ENCODE measurements at places on chromosomes 16 and 17.

DNA sequence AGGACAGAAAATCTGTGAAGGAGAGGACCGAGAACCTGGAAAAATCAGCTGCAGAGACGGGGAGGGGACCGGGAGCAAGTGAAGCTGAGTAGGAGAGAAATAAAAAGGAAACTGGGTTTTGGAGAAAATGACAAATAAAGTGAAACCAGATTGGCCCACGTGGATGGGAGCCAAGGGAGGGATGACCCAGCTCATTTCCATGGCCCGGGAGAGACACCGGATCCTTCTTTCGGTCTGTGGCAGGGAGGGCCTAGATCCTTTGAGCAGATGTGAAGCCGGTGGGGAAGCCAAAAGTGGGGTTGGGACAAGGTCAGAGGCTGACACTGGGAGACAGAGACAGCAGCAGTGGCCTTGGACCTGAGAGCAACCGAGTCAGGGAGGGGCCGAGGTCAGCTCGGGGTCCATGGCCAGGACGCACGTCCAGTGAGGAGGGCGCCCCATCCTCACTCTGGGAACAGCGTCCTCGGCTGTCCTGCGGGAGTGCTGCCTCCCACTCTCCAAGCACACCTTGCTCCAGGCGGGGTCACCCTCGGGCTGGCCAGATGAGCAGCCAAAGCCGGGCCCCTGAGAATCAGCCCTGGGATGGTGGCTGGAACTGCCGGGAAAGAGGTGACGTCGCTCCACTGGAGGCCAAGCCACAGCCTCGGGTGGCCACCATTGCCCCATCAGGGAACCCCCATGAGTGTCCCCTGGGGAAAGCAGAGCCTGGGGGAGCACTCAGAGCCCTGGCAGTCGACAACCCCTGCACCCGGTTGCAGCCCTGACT is 50.8 kb upstream of the CDR2 start:
- no peak for DNase-seq

DNA sequence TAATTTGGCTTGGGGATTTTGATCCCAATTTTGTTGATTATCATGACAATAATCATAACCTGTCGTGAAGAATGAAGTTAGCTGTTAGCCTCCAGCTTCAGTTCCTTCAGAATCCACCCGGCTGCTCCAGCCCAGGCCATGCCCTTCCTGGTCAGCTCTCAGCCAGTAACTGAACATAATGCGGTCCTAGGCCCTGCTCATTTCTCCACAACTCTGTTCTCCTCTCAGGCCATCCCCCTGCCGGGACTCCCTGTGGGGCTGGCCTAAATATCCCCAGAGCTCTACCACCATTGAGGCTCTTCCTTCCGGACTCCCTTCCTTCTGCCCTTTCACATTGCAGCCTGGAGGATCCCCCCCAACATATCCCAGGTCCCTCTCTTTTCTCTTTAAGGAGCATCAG is 833.4 kb upstream of the GOT2 start:
- no peak for DNase-seq

GRCh38 chr16:7426161-7426560 is 93.5 kb downstream of the RBFOX1 start:
- no peak for DNase-seq

DNA sequence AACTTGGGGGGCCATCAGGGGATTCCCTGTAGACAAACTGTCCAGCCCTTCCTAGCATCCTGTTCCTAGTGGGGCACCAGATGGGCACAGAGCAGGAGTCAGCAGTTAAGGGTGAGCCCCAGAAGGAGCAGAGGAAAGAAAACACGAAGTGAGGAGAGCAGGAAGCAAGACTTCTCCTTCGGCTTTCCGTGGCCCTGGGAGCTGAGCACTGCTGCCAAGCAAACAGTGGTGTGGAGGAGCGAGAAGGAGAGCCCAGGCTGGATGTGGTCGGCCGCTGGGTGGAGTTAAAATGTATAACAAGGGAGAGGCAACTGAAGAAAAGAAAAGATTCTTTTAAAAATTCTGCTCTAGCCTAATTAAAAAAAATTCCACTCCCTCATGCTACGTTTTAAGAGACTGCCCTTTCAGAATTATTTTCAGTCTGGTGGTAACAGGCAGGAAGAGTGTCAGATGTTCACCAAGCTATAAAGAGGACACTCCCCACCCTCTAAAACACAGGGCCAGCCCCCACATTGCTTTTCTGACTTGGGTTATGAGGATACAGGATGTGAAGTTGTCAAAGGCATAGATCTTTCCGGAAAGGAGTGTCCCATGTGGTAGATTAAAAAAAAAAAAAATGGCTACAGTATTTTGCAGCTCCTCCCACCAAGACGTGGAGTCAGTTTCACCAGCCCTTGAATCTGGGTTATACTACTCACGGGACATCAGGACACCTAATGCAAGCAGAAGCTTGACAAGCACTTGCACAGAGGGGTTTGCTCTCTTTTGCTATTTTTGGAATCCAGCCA is 74.9 kb upstream of the ZFHX3 start:
- DNase-seq: no peak

GRCh38 chr16:19315889-19316433 is 30.4 kb downstream of the CLEC19A start:
- DNase-seq: no peak

- DNase-seq: no peak
Measured at GRCh38 chr17:7574176-7574953, 5.1 kb upstream of the CD68 start.

DNA sequence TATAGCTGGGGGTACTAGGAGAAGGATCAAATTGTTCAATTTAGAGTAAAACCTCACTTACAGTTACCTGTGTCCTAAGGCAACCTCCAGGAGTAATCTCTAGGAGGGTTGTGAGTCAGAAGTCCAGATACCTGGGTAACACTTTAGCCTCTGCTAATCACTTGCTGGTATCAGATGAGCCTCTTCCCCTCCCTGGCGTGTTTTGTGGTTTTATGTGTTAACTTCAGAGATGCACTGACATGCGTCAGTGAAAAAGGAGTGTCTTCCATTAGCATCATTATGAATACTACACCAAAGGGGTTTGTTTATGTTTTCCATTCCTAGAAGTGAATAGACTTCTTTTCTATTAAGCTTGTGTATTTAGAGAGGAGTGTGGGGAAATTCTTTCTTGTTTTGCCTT is 208.2 kb downstream of the FTO start:
- peak; percentile 82 for DNase-seq

DNA sequence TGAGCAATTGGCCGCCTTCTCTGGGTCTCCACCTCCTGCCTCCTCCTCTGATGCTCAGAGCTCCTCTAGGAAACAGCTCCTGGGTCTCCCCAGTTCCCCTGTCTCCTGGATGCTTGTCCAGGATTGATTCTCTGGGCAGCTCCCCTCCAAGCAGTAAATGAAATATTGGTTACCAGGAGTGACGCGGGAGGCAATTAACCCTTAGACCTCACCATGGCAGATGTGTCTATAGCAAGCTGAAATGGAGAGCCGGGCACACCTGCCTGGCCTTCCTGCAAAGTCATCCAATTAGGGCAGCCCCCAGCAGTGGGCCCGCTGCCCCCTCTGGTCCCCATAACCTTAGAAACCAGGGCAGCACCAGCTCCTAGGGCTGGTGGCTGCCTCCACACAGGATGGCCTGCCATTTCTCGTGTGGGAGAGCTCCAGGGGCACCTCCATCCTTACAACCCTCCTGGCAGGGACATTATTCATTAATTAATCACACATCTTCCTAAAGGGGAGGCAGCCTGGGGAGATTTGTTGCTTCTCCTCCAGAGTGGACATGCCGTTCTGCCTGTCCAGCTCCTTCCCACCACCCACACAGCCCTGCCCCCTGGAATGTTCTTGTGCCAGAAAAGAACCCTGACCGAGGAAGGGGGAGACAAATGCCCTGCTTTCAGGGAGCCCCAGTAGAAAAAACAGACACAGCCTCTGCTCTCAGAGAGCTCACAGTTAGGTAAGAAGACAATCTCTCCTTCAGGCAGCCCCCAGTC is 8.3 kb upstream of the KIF18B start:
- no peak for DNase-seq

DNA sequence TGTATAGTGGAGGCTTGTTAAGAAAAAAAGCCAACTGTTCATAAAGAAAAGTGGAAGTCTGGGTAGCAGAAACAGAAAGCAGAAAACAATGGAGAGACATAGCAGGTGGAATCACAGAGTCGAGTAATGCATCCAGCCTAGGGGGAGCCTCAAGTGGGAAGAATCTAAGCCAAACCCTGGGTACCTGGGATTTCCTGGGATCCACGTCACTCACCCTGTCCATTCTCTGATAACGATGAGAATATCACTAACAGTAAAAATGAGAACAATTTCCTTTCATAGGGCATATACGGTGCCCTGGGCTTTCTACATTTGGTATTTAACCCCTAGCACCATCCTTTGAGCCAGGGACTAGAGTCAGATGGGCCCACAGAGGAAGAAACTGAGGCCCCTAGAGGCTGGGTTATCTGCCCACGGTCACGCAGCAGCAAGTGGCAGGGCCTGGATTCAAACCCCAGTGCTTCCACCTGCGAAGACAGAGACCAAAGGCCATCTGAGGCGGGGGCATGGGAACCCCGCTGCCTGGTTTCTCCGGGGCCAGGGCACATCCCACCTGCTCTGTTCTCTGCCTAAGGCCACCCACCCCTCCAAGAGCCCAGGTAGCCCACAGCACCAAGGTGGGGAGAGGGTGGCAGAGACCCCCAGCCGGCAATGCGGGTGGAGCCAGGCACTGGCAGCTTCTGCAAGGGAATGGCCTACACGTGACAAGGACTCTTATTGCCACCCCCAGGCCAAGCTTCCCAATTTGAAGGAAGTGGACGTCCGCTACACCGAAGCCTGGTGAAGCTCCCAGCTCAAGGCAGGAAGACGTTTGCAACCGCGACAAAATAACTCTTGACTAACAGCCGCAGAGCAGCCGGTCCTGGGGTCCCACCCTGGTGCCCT is 69.8 kb upstream of the PLCG2 start:
- DNase-seq: no peak

DNA sequence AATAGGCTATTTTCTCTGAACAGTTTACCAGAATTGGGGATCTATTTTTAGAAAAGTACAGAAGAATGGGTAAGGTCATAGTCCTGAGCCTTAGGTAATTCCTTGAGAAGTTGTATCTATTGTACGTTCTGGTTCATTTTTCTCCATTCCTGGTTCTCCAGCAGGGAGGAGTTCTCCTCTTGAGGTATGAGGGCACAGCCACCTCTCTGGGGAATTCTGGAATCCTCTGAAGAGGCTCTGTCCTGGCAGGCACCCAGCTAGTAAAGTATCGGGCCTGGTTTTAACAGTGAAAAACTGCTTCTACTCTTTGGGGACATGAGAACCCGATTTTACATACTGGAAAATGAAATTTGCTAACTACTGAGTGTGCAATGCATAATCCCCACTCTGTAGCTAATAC is 19.6 kb upstream of the PMFBP1 start:
- DNase-seq: no peak

- DNase-seq: peak; percentile 67
Measured at GRCh38 chr16:2919511-2920255, 8.0 kb downstream of the FLYWCH1 start.

DNA sequence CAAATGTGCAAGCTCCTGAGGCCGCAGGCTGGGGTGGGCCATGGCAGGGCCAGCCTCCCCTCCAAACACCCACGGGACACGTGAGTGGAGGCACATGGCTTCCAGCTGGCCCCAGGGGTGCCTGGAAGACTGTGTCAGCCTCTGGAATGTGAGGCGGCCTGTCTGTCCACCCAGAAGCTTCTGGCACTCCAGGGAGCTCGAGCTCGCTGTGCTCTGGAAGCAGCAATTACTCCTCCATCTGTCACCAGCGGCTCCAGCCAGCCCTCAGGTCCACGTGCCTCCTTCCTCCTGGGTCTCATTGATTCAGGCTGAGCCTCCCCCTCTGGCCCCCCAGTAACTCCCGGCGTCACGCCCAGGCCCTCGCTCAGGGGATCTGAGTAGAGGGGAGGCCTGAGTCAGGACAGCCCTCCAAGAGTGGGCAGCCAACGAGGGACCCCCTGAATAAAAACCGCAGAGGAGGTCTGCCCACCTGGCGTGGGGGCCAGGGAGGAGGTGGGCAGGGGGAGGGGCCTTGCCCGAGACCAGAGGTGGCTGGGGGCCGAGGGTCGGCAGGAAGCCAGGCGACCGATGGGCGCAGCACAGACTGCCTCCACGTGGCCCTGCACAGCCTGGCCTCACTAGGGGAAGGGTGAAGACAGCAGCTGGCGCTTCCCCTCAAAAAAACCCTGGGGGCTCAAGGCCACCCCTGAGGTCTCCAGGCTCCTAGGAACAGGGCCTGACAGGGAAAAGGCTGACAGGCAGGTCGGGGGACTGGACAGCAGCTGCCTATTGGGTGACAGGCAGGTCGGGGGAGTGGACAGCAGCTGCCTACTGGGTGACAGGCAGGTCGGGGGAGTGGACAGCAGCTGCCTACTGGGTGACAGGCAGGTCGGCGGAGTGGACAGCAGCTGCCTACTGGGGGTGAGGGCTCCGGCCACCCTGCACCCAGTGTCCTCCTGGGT is 11.9 kb downstream of the PIEZO1 start:
- peak; percentile 60 for DNase-seq

GRCh38 chr16:89193576-89194293 is 6.6 kb downstream of the SLC22A31 start:
- DNase-seq: no peak

GRCh38 chr17:46167267-46167666 is 26.0 kb downstream of the KANSL1 start:
- no peak for DNase-seq

DNA sequence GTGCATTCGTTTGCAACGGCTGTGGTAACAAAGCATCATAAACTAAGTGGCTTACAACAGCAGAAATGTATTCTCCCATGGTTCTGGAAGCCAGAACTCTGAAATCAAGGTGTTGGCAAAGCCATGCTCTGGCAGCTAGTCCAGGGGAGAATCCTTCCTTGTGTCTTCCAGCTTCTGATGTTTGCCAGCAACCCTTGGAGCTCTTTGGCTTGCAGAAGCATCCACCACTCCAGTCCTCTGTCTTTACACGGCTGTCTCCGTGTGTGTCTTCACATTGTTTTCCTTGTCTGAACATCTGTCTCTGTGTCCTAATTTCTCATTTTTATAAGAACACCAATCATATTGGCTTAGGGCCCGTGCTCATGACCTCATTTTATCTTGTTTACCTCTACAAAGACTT is 265.3 kb upstream of the HSBP1 start:
- no peak for DNase-seq

- DNase-seq: no peak
Measured at GRCh38 chr16:46918905-46919792, 35.0 kb downstream of the GPT2 start.

- no peak for DNase-seq
Measured at GRCh38 chr17:8621585-8621984, 8.9 kb downstream of the MYH10 start.

- DNase-seq: no peak
Measured at GRCh38 chr17:29094101-29094708, 51.3 kb downstream of the PIPOX start.

DNA sequence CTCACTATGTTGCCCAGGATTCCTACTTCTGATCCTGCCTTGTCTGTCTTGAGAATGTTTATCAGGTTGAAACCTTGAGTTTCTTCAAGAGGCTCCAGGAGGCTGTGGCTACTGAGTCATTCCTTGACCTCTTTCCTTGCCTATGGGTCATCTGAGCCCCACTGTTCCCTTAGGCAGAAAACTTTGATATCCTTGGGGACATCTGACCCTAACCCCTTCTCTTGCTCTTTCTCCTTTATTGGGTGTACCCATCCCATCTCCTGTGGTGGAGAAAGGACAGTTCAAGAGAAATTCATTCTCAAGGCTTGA is 12.5 kb downstream of the ARL4D start:
- no peak for DNase-seq

- no peak for DNase-seq
Measured at GRCh38 chr17:82947051-82947991, 107.5 kb upstream of the ZNF750 start.
